ENCODE measurements at places on chromosomes 2 and 18. TPM values are rescaled to one million over a fixed set of nuclear protein-coding genes. Genes with fewer than 3 reads are reported as not detected.

ARHGAP28 gene
- 5.3 TPM for polyA plus RNA-seq

OTOF gene
- 0.16 TPM for polyA plus RNA-seq

LNPK gene
- 36.5 TPM for polyA plus RNA-seq

FNDC4 gene
- 6.9 TPM for polyA plus RNA-seq

CBLN2 gene
- not detected for polyA plus RNA-seq

SLC16A14 gene
- 1.0 TPM for polyA plus RNA-seq
